ENCODE measurements at places on chromosomes 4 and X. TPM values are rescaled to one million over a fixed set of nuclear protein-coding genes. Genes with fewer than 3 reads are reported as not detected.

DNA sequence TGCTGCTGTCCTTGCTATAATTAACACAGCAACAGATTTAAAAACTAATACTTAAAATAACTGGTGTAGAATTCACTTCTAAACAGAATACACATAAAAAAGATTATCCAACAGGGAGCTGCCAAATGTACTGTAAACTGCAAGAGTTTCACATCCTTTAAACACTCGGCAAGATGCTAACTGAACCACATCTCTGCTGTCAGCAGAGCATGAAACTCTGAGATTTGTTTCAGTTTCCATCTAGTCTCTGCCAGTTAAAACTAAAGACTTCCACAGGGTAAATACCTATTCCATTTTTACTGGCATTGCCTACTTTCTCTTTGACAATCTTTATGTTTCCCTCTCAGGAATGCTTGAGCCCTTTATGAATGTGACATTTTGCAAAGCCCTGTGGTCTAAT lies 127.7 kb downstream of the SLC7A11 start:
- no peak overlapping the region for H3K4me3 ChIP-seq
- no peaks in the 10 kb centered on the region for H3K4me1 ChIP-seq
- DNase-seq, result no peak
- no peaks in the 10 kb centered on the region for H3K27me3 ChIP-seq
- no peak overlapping the region for H3K27ac ChIP-seq
- no peaks in the 10 kb centered on the region for H3K36me3 ChIP-seq

- H3K4me1 ChIP-seq, result no peaks in the 10 kb centered on the region
- no peaks in the 10 kb centered on the region for H3K36me3 ChIP-seq
- DNase-seq, result no peak
- H3K27ac ChIP-seq, result no peak overlapping the region
- no peaks in the 10 kb centered on the region for H3K27me3 ChIP-seq
Measured at GRCh38 chr4:181896614-181897013, 346.6 kb upstream of the TENM3 start.

- H3K4me1 ChIP-seq, result no peaks in the 10 kb centered on the region
- no peak overlapping the region for H3K4me3 ChIP-seq
- no peaks in the 10 kb centered on the region for H3K36me3 ChIP-seq
- no peaks in the 10 kb centered on the region for H3K27me3 ChIP-seq
Measured at GRCh38 chr4:37745946-37746345, 59.8 kb upstream of the RELL1 start.

GRCh38 chr4:152525878-152526277 lies 10.0 kb downstream of the FBXW7 start:
- H3K4me3 ChIP-seq, result no peak overlapping the region
- H3K4me1 ChIP-seq, result no peaks in the 10 kb centered on the region
- no peaks in the 10 kb centered on the region for H3K36me3 ChIP-seq
- DNase-seq, result no peak
- no peaks in the 10 kb centered on the region for H3K27me3 ChIP-seq

GRCh38 chrX:39903937-39904336 lies 193.8 kb downstream of the BCOR start:
- H3K27me3 ChIP-seq, result no peaks in the 10 kb centered on the region
- H3K4me3 ChIP-seq, result no peak overlapping the region
- no peak for DNase-seq
- no peaks in the 10 kb centered on the region for H3K4me1 ChIP-seq
- H3K36me3 ChIP-seq, result no peaks in the 10 kb centered on the region

- no peak overlapping the region for H3K4me3 ChIP-seq
- peak; percentile 51 for DNase-seq
- H3K27ac ChIP-seq, result no peak overlapping the region
- no peaks in the 10 kb centered on the region for H3K27me3 ChIP-seq
- no peaks in the 10 kb centered on the region for H3K36me3 ChIP-seq
- H3K4me1 ChIP-seq, result no peaks in the 10 kb centered on the region
Measured at GRCh38 chrX:68942104-68942503, 113.3 kb downstream of the EFNB1 start.

DNA sequence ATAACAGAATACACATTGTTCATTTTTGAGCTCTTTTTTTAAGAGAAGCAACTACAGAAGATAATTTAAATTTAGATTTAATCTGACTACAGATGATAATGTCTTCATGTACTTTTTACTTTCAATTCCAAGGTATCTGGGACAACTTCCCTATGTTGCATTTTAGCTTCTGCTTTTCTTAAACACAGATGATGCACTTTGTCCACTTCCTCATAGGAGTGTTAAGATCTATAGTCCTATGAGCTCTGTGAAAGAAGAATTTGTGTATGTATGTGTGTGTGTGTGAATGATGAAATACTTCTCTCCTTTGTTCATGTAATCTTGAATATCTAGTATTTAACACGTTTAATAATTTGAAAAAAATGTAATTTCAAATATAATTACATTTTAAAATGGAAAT lies 5.3 kb upstream of the FHIP1A start:
- H3K4me1 ChIP-seq, result no peaks in the 10 kb centered on the region
- H3K27me3 ChIP-seq, result no peaks in the 10 kb centered on the region
- no peak overlapping the region for H3K4me3 ChIP-seq
- no peaks in the 10 kb centered on the region for H3K36me3 ChIP-seq
- H3K27ac ChIP-seq, result no peak overlapping the region
- no peak for DNase-seq

DNA sequence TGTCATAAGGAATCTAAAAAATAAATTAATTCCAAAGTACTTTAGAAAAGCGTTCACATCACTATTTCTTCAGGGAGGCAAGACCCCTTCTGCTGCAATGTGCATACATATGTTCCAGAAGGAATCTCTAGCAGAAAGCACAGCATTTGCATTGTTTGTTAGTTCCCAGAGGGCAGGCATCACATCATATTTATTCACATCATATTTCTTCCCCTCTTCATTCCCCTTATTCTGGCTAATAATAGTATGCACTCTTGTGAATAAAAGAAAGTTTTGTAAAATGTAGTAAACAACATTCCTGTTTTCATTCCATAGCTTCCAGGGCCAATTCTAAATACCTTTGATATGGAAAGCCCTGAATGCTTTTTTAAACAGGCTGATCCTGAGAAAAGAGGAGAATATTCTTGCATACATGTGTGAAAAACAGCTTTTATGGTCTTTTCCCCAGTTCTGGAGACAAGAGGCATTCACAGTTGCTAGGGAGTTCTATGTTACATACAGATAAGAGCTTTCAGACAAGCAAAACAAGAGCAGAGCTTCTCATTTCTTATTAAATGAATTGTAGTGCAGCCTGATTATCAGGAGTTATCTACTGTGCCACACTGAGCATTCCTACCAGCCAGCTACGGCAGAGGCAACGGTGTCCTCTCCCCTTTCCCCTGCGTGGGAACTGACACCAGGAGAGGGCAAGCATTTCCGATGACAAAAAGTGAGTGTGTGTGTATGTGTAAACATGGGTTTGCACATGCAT lies 15.2 kb downstream of the GATB start:
- H3K4me3 ChIP-seq, result no peak overlapping the region
- no peaks in the 10 kb centered on the region for H3K36me3 ChIP-seq
- no peak overlapping the region for H3K27ac ChIP-seq
- no peaks in the 10 kb centered on the region for H3K4me1 ChIP-seq
- no peaks in the 10 kb centered on the region for H3K27me3 ChIP-seq

- no peak overlapping the region for H3K4me3 ChIP-seq
- no peaks in the 10 kb centered on the region for H3K4me1 ChIP-seq
- H3K36me3 ChIP-seq, result no peaks in the 10 kb centered on the region
- H3K27ac ChIP-seq, result no peak overlapping the region
- no peaks in the 10 kb centered on the region for H3K27me3 ChIP-seq
- DNase-seq, result peak; percentile 31
Measured at GRCh38 chr4:163484906-163485305, 9.6 kb upstream of the TMA16 start.

- H3K36me3 ChIP-seq, result no peaks in the 10 kb centered on the region
- no peak overlapping the region for H3K27ac ChIP-seq
- no peak overlapping the region for H3K4me3 ChIP-seq
- H3K27me3 ChIP-seq, result no peaks in the 10 kb centered on the region
- H3K4me1 ChIP-seq, result peaks cover 8% of the 10 kb centered on the region
- DNase-seq, result no peak
Measured at GRCh38 chr4:173218411-173219125, 50.0 kb downstream of the GALNT7 start.

DNA sequence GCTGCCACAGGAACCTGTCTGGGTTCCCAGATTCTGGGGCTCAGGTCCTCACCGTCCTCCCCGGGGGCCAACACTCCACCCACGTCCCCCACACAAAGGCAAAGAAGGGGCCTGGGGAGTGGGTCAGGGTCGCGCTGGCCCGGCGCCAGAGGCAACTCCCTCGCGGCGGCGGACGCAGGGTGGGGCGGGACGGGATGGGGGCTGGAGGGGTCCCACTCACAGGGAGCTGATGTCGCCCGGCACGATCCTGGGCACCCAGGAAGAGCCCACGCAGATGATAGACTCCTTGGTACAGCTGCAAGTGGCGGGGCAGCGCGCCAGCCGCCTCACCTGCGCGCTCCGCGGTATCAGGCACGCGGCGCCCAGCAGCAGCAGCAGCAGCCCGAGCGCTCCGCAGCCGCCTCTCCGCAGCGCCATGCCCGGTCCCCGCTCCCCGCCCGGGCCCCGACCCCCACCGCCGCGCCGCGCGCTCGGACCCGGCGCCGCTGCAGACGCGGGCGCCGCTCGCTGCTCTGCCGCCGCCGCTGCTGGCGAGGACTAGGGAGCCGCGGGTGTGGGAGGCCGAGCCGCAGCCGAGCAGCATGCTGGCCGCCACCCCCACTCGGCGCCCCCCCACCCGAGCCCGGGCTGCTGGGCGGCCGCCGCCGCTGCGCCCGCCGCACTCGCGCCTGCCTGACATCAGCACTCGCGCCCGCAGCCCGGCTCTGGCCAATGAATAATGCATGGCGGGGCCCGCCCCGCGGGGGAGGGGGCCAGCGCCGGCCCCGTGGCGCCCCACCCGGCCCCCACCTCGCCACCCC lies at the start of gene LGI2:
TSS of gene LGI2 (minus strand) at position 670 of the 800 bp plus-strand sequence. CDS start at position 417, 253 bp downstream.
- DNase-seq, result peak; percentile 78
- H3K36me3 ChIP-seq, result no peaks in the 10 kb centered on the region
- H3K27ac ChIP-seq, result no peak within 1 kb of the TSS
- no peaks in the 10 kb centered on the region for H3K27me3 ChIP-seq

DNA sequence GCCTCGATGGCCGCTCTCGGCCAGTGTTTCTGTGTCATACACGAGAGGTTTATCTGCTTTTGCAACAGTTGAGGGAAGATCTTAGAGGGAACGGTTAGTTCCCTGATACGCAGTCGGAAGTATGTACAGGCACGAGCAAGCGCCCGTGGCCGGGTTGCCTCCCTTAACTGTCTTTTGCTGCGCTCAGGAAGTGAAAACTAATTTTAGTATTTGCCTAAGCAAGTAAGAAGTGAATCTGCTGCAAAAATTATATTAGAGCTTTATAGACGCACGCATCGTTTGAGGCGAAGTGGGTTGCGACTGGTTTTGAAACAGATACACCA lies 695 bp downstream of the MTM1 start:
- H3K4me3 ChIP-seq, result peak overlapping the region; percentile 50
- no peaks in the 10 kb centered on the region for H3K4me1 ChIP-seq
- peak overlapping the region; percentile 84 for H3K27ac ChIP-seq
- no peak for DNase-seq
- no peaks in the 10 kb centered on the region for H3K27me3 ChIP-seq

DNA sequence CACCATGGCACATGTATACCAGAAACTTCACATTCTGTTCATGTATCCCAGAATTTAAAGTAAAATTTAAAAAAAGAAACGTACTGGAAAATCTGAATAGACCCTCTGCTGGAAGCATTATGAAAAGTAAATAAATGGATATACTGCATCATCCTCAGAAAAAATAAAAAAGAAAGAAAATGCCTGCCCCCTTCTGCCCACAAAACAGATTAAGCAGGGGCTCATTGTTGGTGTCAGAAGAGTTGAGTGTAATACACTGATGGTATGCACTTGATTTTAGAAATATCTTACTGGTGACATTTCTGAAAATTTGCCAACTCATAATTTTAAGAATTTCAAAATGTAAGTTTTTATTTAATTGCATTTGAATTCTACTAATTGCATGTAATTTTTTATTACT lies 77.8 kb downstream of the LRP2BP start:
- no peak for DNase-seq
- no peaks in the 10 kb centered on the region for H3K36me3 ChIP-seq
- no peaks in the 10 kb centered on the region for H3K27me3 ChIP-seq
- no peak overlapping the region for H3K27ac ChIP-seq
- H3K4me3 ChIP-seq, result no peak overlapping the region
- H3K4me1 ChIP-seq, result no peaks in the 10 kb centered on the region

DNA sequence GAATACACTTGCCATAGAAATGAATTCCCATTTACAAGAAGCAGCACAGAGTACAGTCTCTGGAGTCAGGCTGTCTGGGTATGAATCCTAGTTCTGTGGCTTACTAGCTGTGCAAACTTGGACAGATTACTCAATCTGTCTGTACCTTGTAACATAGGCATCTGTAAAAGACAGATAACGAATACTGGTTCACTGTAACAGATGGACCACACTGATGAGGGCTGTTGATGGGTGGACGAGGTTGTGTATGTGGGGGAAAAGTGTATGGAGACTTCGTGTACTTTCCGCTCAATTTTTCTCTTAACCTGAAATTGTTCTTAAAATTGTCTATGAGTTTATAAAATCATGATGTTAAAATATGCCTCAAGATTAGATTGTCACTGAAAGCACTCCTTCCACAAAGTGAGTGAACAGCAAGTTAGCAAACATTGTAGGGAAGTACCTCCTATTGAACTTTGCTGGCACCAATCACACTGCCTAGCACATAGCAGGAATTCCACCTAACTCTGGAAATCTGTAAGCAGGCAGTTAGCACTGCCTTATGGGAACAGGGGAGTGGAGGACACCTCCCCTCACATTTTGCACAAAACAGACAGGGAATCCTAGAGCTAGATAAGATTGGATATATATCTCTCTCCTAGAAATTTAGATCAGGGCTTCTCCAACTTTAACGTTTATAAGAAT lies 6.5 kb upstream of the EXOSC9 start:
- DNase-seq, result no peak
- H3K27me3 ChIP-seq, result peaks cover 3% of the 10 kb centered on the region
- H3K36me3 ChIP-seq, result no peaks in the 10 kb centered on the region
- H3K4me3 ChIP-seq, result no peak overlapping the region
- H3K27ac ChIP-seq, result no peak overlapping the region

Gene TCEAL3
- total RNA-seq, result 8.0 TPM

Gene GRIA3
- 0.32 TPM for total RNA-seq

Gene GPRIN3
- total RNA-seq, result 2.5 TPM

Gene FAM199X
- total RNA-seq, result 14.4 TPM

Gene TMEM33
- total RNA-seq, result 21.2 TPM

Gene BEX3
- total RNA-seq, result 48.4 TPM
